CD4-positive, alpha-beta T cell (primary cell): ENCODE measurements at places on chromosomes 7 and 10.

DNA sequence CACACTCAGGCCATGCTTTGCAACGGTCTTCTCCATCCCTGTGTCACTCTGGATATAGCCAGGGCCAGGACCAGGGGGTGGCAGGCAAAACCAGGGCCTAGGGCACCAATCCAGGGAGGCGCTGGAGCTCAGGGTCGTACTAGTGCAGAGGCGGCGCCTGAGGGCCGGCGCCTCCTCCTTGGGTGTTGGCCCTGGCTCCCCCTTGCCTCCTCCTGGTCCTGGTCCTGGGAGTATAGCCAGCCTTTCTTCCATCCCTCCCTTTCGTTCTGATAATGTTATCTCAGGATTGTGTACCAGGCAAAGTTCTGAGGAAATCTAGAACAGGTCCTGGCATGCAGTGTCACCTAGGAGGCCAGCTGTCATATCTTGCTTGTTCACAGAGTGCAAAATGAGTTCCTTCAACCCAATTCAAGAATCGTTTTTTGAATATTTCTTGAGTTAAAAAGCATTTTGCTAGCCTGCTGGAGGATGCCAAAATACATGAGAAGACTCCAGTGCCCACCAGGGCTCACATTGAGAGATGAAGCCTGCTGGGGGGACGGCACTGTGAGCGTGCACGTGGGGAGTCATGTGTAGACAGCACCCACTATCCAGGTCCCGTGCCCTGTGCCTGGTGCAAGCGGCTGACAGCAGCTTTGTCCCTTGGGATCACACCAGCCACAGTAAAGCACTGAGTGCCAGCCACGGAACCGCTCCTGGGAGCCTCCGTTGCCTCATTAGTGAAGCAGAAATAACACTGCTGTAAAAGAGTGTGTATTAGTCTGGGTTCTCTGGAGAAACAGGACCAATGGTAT is 106.9 kb upstream of the C7orf33 start:
- no peak for DNase-seq

- no peak for DNase-seq
Measured at GRCh38 chr7:155588468-155588998, 42.2 kb upstream of the CNPY1 start.

DNA sequence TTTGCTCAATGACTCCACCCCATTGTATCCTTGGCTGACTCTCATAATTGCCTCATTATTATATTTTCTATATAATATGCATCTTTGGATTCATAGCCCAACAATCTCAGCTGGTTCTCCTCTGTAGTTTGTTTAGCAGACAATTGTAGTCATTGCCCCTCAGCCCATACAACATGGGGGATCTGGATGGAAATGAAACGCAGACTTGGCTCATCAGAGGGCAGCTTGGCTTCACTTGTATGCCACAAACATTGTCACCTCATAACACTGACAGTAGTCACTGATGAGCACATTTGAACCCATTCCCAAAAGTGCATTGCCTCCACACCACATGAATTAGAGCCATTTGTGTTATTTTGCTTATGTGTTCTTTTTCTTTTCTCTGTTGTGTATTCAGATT is 963.8 kb downstream of the LRMDA start:
- DNase-seq: no peak

DNA sequence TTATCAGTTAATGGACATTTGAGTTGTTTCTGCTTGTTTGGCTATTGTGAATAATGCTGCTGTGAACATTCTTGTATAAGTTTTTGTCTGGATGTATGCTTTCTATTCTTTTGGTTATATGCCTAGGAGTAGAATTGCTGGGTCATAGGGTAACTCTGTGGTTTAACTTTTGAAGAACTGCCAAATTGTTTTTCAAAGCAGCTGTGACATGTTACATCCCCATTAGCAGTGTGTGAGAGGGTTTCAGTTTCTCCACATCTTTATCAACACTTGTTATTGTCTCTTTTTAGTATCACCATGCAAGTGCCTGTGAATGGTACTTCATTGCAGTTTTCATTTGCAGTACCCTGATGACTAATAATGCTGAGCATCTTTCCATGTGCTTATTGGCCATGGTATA is 2.1 kb upstream of the NDUFB8 start:
- DNase-seq: no peak

- DNase-seq: no peak
Measured at GRCh38 chr10:126904516-126904817, 761 bp upstream of the DOCK1 start.

- DNase-seq: no peak
Measured at GRCh38 chr10:34530778-34531177, 284.3 kb downstream of the PARD3 start.

DNA sequence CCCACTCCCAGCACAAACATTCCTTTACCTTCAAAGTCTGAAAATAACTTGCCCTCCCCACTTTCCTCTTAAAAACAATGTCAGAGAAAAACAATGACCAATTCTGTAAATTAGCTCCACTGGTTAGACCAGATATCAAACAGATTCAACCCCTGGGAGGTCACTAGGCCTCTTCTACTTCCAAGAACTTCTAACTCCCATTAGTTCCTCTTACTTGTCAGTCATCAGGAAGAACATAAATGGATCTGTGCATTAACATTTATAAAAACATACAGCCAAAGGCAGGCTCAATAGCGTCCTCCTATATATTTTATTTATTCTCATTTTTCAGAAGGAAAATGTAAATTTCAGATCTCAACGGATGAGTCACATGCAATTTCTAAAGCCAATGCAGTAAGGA is 2.2 kb downstream of the ELAPOR2 start:
- no peak for DNase-seq

- DNase-seq: no peak
Measured at GRCh38 chr7:114970308-114970707, 48.4 kb downstream of the MDFIC start.
